ENCODE measurements at places on chromosomes 7 and 10.

DNA sequence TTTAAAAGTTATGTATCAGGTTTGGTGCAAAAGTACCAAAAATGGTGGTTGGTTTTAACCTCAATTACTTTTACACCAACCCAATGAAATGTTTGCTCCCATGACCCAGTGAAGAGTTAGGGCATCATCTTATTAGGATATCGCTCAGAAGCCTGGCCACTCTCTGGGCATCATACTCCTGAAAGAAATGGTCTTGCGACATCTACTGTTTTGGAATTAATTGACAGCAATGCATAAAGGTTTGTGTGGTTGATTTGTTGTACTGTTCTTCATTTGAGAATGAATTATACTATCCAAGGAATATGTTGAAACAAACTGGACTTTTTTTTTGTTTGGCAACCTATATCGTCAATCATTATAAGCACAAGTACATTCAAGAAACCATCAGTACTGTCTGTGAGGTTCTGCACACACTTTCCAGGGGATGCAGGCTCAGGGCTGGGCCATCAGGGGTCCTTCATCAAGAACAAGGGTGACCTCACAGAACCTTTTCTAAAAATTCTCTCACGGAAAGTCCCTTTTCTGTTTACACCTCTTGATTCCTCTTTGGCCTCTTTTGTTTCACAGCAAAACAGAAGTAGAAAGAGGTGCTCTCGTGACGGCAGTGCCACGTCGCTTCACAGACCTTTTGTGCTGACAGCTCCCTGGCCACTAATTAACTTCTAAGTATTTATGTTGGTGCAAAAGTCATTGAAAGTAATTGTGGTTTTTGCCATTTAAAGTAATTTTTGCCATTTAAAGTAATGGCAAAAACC is 117.2 kb upstream of the KLF6 start:
- DNase-seq: no peak

DNA sequence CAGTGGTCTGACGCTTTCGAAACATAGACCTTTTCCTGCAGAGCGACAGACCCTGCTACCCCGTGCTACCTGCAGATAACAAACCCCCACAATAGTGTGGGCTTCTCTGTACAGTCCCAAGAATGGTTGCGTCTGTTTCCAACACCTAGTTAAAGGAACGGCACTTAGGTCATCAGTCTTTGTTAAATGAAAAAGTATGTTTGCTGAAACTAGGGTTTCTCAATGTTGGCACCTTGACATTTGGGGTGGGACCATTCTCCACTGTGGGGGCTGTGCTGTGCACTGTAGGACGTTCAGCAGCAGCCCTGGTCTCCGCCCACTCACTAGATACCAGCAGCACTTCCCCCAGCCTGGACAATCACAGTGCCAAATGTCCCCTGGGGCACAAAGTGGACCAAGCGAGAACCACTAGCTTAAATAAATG is 13.7 kb downstream of the TECTB start:
- DNase-seq: no peak

DNA sequence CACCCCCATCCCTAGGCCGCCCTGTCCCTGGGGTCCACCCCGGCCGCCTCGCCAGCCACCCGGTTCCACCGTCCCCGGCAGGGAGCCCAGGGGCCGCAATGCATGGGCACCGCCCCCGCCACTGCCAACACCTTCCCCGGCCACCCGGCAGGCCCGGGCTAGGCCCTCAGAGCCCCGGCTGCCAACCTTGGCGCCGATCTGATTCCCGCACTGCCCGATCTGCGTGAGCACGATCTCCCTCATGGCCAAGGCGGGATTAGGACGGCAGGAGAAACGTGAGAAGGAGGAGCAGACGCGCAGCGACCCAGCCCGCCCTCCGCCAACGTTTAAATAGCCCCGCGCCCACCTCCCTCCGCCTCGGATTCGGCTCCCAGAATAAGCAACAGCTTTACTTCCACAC is at the start of gene TUBB8:
TUBB8 (minus strand) TSS at position 301 of the 400 bp plus-strand sequence; CDS start at position 243, 58 bp downstream.
- no peak for DNase-seq

DNA sequence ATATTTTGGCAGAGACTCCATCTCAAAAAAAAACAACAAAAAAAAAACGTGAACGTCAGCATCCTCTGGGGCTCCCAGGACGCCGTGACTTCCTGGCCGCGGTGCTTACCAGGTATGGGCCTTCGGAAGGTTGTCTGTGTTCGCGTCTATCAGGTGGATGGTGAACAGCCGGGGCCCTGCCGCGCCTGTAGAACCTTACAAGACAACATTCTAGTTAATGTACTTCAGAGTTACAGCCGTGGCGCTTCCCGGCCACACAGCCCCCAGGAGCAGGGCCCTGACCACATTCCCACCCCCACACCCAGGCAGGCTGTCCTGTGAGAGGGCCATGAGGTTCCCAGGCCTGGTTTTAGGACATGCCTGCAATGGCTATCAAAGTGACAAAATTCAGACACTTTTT is 111.0 kb downstream of the SMURF1 start:
- DNase-seq: no peak
